WERI-Rb-1 (cell line): ENCODE measurements at places on chromosomes 6 and 20.

DNA sequence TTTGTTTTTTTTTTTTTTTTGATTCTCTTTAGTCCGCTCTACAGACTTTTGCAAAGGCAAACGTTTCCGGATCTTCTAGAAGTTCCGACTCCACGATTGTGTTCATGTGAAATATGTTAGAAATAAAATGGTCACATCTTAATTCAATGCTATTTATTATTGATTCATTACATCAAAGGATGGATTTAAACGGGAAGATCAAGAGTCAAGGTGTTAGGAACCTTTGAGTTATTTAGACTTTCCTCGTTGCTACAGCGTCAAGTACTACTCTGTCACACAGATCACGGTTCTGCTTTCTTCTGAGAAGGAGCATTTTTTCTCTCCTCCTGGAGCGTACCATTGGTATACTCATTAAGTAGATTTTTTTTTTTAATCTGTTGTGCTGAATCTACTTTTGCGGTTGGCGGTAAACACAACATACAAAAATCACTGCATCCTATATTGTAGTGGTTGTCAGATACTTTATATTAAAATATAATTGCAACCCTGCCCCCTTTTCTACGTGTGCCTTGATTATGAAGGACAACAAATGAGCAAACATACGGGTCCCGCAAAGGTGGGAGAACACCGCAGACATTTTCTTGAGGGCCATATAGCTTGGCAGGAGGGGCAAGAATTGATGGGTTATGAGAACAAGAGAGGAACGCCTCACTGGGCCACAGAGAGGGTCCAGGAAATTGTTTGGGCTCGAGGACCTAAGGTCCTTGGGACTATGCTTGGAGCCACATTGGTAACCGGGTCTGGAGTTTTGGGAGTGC lies 17.5 kb downstream of the HMGN4 start:
- no peak for DNase-seq

DNA sequence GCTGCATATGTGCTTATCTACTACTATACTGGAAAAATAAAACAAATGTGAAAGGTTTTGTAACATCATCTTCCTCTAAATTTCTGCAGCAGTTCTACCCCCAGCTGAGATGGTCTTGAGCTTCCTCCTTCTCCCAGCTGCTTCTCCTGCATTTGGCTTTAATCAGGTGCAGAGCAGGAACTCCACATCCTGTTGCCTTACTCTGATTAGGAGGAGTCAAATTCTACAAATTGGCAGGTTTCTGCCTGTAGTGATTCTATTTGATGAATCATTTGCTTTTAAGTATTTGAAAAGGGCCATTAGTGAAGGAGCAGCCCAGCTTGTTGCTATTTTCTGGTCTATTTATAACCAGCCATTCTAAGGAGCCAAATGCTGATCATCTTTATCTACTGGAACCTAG lies 224.5 kb downstream of the GMDS start:
- DNase-seq: no peak

DNA sequence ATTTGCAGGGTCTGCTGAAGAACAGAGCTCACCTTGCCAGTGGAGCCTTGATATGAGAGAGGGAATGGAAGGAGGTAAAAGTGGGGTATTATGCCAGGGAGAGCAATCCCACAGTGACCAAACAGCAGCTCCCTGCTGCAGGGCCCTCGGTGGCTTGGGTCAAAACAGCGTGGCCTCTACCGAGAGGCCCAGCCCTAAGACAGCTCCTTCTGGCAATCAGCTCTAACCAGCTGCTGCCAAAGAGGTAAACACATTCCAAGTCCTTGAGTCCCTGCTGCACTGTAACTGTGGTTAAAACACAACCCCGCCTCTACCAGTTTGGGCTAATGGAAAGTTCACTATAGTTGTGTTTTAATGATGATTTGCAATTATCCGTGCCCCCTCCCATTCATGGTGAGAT lies 1.4 kb upstream of the DAAM2 start:
- DNase-seq: no peak

DNA sequence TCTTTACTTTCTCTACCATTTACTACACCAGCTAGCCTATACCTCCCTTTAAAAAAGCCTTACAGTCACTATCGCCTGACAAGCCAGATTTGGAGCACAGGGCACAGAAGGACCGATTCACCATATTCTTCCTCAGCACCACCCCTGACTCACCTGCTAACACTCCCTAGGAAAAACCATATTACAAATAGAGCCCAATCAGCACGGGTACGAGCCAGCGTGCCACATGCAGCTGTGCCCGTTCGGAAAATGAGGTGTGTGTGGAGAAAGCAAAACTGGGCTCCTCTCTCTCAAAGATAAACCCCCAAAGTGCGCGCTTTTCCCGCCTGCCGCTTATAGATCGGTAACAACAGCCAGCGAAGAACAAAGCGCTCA lies 1.2 kb downstream of the SYNCRIP start:
- no peak for DNase-seq
